ENCODE measurements at places on chromosomes 2 and 18.

DNA sequence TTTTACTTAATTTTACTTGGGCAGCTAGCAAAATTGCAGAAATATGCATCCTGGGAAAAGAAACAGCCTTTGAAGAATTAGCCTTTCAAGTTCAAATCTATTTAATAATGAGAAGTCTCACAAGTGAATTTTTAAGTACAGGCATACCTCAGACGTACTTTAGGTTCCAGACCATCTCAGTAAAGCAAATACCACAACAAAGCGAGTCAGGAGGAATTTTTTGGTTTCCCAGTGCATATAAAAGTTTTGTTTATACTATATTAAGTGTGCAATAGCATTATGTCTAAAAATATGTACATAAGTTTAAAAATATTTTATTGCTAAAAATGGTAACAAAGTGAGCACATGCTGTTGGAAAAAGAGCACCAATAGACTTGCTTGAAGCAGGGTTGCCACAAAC is 50.8 kb upstream of the TWSG1 start:
- DNase-seq, result no peak

GRCh38 chr2:112887964-112888749 is 22.8 kb upstream of the IL37 start:
- DNase-seq, result no peak

GRCh38 chr2:33528441-33528950 is 52.0 kb downstream of the RASGRP3 start:
- no peak for DNase-seq

DNA sequence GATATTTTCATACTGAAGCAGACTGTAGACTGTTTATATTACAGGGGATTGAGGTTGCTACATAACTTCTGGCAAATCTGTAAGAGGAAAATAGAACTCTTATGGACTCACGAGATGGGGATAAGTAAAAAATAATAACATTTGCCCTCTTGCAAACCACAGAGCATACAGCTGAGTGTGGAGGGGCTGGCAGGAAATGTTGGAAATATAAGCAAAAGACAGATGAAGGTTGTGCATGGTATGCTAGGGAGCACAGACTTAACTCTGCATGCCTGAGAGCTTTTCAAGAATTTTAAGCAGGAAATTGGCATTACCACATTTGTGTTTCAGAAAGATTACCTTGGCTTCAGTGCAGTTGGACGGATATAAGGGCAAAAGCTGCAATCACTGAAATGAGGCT is 411.1 kb downstream of the RAD51AP2 start:
- no peak for DNase-seq

DNA sequence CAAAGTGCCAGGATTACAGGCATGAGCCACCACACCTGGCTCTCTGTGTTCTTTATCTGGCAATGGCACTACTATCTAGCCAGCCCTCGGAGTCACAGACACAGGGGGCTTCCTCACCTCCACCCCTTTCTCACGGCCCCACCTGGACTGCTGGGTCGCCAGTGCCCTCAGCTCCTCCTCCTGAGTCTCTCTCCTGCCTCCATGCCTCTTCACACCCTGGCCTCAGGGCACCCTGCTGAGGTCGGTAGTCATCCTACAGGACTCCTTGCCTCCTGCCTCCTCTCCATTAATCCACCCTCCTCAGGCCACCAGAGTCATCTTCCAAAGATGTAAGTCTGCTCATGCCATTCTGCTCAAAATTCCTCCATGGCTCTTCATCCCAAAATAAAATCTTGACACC is 8.6 kb upstream of the ASPRV1 start:
- DNase-seq, result no peak

DNA sequence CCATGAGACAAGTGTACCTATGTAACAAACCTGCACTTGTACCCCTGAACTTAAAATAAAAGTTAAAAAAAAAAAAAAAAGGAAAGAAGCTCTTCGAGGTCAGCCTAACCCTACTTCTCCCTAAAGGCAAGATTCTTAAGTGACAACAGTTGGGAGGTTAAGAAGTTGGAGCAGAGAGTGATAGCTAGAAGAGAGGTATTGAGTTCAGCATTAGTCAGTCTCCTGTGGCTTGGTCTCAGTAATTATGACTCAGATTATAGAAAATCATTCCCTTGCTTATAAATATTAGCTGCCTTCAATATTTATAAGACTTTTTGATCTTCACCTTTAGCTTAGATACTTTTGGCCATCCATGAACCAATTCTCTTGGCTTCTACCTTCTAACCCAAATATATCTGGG is 926.8 kb upstream of the SLC39A10 start:
- DNase-seq, result no peak

DNA sequence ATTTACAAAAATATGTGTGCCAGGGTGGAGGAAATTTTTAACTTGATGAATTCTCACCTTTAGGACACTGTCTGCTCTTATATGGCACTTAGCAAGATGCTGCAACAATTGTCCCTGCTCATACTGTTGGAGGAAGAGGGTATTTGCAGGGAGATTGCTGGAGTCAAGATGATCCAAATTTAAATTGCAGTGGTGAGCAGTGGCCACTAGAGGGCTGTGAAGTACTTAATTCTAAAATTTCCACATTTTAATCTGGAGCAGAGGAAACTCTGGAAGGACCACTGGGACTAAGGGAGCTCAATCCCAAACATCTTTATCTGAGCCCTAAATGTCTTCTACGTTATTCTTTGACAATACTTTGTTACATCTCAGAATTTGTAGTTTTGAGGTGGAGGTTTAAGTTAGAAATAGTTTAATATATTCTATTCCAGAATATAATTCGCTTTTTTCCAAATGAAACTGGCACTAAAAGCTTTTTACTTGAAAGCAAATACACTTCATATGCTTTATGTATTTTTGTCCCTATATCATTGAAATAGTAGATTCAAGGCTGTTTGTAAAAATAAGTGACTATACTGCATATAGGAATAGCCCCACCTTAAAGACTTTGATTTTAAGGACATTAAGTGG is 33.0 kb upstream of the PTH2R start:
- DNase-seq, result no peak

DNA sequence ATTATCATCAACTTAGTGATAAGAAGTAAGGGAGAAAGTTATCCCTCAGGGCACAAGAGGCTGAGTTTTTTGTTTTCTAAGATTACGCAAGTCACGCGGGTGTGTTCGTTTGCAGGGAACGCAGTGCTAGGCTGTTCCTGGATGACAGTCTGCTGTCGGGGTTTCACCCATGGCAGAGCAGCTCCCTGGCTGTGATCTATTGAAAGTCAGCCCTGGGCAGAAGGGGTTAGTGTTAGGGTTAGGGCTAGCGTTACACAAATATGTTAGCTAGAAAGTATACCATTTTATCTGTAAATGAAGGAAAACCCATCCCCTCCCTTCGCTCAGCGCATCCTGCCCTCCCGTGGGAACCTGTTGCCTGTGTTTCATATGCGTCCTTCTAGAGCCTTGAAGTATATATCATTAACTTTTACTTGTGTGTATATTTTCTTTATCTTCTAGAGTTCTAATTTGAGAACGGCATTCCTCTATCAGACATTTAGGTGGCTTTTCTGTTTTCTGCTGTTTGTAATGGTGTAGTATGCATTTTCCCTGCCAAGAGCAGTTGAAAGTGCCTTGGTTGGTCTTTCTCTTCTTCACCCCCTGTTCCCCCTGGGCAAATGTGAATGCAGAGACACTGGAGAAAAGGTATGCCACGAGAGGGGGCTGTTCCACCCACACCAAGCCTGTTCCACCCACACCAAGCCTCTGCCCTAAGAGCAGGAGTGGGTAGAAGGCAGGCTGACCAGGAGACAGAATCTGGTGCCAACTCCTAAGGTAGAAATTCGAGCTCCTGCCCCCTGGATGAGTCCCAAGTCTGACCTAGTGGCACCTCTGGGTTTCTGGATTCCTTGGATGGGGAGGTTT is 47.0 kb downstream of the ARMC9 start:
- DNase-seq, result no peak

GRCh38 chr2:106831816-106832569 is 54.0 kb downstream of the ST6GAL2 start:
- no peak for DNase-seq

GRCh38 chr2:118698564-118698963 is 148.9 kb downstream of the EN1 start:
- no peak for DNase-seq

DNA sequence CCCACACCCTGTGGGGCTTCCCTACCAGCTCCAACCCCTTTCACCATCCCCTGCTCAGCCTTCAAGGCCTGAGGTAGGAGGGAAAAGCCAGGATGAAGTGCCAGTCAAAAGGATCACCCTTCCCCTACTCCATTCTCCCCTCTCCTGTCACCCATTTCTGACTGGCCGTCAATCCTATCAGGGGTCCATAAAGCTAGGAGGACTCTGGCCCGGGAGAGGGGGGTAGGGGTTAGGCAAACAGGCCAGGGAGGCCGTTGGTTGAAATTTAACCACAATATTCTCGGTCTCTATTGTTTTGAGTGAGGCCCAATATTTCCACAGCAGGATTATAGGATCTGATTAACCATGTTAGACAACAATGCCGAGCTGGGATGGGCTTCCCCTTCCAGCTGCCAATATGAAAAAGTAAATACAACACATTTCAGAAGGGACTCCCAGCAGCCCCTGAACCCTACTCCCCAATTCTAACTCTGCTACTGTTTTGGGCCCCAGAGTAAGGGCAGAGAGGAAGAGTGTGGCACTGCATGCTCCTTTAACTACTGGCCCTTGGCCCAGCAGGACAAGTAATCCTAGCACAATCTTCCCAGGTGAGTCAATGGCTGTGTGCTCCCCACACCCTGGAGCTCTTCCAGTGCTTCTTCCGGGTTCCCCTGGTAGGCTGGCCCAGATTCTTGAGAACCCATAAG is 10.6 kb upstream of the IHH start:
- no peak for DNase-seq

- DNase-seq, result no peak
Observed at GRCh38 chr18:23484561-23485182, 18.6 kb upstream of the RMC1 start.

- no peak for DNase-seq
Observed at GRCh38 chr2:196201229-196202009, 30.0 kb upstream of the STK17B start.

GRCh38 chr2:20509770-20510490 is 63.1 kb downstream of the RHOB start:
- no peak for DNase-seq

DNA sequence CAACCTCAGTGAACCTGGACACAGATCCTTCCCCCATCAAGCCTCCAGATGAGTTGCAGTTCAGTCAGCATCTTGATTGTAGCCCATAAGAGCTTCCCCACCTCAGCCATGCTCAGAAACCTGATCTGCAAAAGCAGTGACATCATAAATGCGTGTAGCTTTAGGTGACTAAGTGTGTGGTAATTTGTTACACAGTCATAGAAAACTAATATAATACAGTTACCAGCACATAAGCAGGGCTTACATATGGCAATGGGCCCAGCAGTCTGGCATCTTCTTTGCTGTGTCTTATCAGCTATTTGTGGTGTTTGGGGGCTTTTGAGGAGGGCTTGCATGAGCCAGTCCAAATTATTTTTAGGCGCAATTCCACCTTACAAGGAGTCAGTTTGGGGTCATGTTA is 807.0 kb downstream of the SLC4A3 start:
- no peak for DNase-seq

DNA sequence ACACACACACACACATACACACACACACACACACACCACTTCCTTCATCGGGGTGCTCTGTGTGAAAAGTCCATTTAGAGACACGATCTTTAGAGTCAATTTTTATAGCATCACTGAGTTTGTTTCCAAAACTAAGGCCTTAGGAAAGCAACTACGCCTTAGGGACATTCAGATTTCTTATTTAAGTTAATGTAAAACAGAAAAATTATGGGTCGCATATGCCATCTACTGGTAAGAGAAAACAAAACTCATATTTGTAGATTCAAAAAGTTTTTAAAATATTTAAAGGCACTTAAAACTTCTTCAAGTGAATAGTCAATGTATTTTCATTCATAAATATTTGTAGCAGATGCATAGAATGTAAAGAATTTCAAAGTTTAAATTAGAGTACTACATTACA is 166.2 kb downstream of the ATAD2B start:
- DNase-seq, result no peak

- DNase-seq, result no peak
Observed at GRCh38 chr2:11744631-11745394, 1.6 kb upstream of the LPIN1 start.

GRCh38 chr2:216283038-216283900 is 89.0 kb downstream of the MARCHF4 start:
- no peak for DNase-seq
